Stimulated activated CD4-positive, alpha-beta T cell treated with anti-CD3 and anti-CD28 coated beads, Interleukin-1b, Interleukin-23, amount 100 ng/mL, for 48 hours (primary cell): ENCODE measurements at places on chromosomes 16 and 17.

- no peak for DNase-seq
Observed at GRCh38 chr17:15380446-15380845, 39.0 kb upstream of the TEKT3 start.

DNA sequence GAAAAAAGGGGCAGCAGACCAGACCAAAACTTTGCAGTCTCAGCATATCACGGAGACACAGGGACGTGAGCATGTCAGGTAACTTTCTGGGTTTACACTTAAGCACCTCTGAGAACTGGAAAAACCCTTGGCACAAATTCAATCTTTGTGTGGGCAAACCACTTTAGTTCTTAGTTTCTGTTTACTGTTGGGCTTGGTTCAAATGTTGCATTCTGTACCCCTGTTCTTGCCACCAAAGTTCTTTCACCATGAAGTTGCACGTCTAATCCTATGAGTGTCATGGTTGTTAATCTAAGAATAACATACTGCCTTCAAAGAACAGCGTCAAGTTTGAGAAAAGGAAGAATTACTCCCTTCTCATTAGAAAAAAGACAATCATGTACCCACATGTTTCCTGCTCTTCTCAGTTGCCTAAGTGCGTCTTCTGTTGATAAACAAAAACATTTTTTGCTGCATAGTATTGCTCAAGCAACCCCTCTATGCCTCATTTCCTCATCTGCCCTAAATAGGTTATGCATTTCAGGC is 11.6 kb downstream of the KRT33A start:
- DNase-seq: no peak

GRCh38 chr16:27690608-27691007 is 140.7 kb downstream of the KATNIP start:
- DNase-seq: peak; percentile 6

GRCh38 chr17:8670421-8670820 is 39.9 kb upstream of the MYH10 start:
- DNase-seq: no peak

DNA sequence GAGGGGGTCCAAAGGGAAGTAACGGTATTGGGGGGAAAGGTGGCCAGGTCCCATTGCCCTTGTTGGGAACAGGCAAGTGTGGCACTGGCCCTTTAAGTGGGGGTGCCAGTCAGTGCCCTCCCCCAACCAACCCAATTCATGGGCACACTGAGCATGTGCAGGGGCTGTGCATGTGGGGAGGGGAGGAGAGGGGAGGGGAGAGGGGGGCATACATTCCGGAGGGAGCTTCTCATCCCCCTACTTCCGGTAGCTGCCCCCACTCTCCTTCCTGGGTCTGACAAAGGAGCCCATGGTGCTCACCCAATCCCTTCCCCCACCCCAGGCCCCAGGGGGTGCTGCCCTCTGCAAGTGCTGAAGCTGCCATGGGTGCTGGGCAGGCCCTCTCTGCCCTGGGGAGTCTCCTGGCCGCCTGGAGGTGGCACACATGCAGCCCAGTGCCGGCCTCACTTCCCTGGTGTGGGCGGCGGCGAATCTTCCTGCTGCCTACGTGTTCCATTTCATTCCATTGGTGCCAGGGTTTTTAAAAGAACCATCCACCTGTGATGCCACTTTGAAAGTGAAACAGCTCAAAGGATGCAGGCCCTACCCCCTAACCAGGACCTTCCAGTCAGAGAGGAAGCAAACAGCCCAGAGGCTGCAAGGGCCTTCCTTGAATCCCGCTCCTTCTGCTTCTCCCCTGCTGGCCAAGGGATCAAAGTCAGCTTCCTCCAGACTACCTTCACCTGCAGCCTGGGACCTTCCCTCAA is 11.0 kb downstream of the HEXIM2 start:
- DNase-seq: peak; percentile 62

- DNase-seq: no peak
Observed at GRCh38 chr17:5816491-5817070, 232.3 kb upstream of the NLRP1 start.

DNA sequence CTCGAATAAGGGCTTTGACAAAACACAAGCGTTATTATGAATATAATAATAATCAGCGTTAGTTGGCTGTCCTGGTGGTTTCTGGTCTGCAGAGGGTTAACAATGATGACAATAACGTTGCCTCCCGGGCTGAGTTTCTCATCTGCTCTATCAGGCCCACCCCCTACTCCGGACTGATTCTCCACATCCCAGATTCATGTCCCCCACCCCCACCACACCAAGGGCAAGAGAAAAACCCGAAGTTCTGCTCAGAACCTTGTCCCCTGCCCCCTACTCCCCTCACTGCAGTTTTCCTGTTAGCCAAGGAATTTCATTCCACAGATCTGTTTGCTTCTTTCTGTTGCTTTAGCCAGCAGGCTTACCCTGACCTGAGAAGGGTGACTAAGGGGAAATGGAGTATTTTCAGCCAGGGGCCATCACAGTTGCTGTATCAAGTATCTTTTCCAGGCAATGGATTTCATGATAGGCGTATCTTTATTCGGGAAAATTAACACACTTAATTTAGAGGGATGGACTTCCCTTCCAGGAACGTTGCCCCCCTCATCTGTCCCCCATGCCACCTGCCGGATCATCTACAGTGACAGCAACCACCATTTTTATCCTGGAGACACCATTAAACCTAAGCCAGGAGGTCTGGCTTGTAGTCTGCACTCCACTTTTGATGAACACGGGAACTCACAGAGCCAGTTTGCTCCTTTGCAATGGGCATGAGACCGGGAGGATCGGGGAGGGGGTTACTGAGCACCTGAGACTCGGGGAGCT is 23.7 kb downstream of the ALOX15 start:
- DNase-seq: no peak

GRCh38 chr17:30217746-30218245 is 17.7 kb downstream of the SLC6A4 start:
- DNase-seq: no peak

DNA sequence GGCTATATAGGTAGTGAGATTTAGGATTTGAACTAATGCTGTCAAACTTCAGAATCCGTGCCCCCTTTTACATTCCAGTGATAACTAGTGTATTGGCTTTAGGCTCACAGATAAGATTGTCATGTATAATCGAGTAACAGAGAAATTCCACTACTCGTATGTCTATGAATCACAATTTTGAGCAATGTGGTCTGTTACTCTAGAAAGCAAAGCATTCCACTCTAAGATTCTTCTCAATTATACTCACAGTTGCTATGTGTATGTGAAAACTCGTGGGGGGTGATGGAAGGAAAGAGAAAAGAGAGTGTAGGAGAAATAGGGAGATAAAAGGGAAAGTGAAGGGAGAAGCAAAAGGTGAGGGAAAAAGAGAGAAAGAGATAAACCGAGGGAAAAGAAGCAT is 1175.1 kb upstream of the GOT2 start:
- DNase-seq: no peak

- no peak for DNase-seq
Observed at GRCh38 chr17:62825182-62825581, 17.1 kb upstream of the MARCHF10 start.

- DNase-seq: no peak
Observed at GRCh38 chr17:83178533-83179304, 99.3 kb downstream of the METRNL start.

DNA sequence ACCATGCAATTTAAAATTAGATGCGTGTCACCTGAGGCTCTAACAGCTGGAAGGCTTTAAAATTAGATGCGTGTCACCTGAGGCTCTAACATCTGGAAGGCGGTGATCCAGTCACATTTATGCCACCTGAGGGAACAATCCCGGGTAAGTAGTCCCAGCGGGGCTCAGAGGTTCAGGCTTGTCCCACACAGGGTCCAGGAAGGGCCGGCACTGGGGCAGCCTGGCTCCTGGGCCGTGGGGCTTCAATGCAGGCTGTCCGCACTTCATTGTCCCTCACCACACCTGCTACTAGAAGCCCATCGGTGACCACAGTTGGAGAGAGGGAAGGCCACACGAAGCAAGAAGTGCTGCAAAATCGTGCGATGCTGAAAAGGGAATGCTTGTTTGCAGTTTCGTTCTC is 15.4 kb upstream of the ADCY9 start:
- no peak for DNase-seq

DNA sequence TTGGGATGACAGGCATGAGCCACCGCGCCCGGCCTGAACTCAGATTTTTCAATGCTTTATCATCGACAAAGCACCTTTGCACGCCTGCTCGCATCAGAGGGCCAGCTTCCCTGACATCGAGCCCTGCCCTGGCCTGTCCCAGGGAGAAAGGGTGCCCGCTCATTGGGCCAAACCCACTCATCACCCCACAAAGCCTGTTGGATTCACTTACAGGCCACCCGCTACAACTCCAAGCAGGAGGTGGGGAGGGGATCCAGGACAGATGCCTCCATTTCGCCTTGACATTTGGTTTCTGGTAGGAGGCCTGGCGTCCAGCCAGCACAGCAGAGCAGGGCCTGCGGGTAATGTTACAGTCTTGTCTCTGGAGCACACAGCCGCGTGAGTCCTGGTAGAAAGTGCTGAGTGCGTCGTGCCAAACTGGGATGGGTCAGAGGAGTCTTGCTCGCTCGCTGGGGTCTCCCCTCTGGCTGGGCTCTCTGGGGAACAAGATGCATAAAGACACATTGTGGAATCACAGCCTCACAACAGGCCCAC is 19.8 kb downstream of the SMTNL2 start:
- DNase-seq: no peak

- DNase-seq: no peak
Observed at GRCh38 chr17:73548620-73549311, 95.5 kb downstream of the SDK2 start.

GRCh38 chr17:17987901-17988300 is 15.2 kb downstream of the DRC3 start:
- no peak for DNase-seq

DNA sequence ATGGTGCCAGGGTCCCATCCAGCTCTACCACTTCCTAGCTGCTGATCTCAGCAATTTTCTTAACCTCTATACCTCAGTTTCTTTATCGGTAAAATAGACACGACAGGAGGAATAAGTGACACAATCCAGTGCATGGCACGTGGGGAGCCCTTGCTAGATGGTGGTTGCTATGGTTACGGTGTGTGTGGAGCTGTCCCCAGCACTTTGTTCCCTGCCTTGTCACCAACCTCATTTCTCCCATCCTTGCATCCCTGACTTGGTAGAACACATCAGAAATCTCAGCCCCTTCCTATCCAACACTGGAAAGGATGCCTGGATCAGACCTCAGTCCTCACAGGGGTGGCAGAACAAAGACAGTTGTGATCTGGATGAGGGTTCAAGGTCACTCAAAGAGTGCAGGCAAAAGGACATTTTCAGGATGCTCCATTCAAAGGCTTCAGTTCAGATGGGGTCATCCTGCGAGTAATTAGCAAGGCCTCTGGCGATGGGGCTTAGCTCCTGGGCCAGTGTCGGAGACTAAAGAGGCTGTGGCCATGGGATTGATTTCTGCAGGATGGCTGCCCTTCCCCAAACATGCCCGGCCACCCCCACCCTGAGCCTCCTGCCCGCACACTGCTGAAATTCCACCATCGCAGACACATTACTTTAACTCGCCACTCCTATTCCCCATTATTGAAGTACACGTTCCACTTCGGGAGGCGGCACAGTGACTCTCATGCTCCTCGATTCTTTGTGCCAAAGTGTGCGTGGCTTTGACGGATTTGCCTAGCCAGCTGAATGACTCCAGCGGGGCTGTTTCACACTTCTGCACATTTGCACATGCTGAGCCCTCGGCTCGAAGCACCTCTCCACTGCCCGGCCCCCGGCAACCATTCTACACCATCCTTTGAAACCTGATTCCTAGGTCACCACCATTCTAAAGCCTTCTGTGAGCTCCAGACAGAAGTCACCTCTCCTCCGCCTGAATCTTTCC is 40.3 kb downstream of the WNT3 start:
- DNase-seq: no peak

DNA sequence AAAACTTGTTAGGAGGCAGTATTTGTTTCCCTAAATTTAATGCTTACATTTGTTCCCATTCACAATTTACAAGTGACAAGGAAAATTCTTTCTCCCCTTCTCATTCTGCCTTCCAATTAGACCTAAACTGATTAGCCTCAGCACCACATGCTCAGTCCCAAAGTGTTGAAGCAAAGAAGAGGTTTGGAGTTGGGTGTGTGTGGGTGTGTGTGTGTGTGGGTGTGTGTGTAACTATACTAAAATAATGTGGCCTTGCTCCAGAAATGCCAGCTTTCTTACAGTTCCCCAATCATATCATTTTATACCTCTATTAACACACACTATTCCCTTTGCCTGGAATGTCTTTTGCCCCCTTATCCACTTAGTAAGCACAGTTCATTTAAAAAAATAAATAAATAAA is 6.9 kb upstream of the UTP6 start:
- no peak for DNase-seq

DNA sequence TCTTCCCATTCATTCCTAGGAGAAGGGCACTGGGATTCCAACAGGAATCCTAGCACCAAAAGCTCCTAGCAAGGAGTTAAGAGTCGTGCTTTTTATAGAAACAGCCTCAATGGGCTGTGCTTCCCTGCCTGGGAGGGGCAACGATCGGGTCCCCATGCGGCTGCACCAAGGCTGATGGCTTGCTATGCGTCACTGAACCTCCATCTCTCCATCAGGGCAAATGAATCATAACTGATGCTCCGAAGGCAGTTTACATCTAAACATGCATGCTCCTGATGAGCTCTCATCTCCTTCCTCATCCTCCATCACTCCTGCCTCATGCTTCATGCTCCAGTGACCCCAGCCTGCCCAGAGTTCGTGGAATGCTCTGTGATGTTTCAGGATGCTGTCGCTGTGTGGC is 270.5 kb downstream of the FOXL1 start:
- DNase-seq: no peak

DNA sequence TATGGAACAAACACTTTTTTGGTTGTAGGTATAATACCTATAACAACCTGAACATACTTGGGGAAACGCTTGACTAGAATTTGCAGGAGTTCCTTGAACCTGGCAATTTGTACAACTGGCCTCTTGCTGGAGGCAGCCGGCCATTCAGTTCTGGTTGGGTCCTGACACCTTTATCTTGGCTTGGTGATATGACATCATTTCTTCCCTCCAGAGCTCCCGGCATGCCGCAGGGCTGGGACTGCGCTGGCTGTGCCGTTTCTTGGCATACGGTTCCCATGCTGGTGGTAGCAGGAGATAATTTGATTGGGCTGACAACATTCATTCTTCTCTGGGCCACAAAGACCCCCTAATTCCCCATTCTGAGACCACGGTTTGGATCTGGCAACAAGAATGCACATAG is 87.5 kb downstream of the ASIC2 start:
- no peak for DNase-seq

DNA sequence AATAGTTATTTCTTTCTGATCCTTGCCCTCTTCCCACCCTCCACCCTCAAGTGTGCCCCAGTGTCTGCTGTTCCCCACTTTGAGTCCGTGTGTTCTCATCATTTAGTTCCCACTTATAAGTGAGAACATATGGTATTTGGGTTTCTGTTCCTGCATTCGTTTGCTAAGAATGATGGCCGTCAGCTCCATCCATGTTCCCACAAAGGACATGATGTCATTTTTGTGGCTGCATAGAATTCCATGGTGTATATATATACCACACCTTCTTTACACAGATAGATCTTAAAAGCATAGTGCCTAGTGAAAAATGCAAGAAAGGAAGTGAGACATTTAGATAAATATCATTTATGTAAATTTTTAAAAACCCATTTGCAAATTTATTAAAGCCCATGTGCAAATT is 33.1 kb downstream of the HS3ST2 start:
- DNase-seq: no peak

- DNase-seq: peak; percentile 85
Observed at GRCh38 chr16:8936421-8936820, 27.3 kb downstream of the USP7 start.
